Germinal center (tissue), 1 donor: ENCODE measurements at places on chromosomes 2 and 18.

DNA sequence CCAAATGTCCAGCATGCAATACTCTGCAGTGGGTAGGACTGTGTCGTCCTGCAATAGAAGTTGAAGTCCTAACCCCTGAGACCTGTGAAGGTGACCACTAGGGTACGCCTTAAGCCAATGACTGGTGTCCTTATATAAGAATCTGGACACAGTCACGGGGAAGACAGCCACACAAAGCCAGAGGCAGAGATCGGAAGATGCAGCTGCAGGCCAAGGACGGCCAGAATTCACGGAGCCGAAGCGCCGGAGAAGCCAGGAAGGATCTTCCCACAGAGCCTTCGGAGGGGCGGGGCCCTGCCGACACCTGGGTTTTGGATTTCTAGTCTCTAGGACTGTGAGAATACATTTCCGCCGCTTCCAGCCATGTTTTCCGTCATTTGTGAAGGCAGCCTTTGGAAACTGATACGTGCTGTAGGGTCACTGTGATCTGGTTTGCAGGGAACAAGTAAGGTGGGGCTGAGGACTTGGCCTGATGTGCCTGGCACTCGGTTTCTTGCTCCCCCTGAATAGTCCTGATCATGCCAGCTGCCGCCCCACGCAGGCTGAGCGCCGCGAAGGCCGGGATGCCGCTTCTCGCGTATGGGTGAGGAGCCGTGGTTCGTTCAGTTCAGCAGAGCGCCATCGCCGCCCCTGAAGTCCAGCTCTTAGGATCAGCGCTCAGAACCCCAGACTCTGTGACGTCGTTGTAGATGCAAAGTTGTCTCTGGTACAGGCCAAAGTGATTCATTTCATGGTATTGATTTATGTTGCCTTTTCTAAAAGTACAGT, 38.7 kb downstream of the PTGR3 start:
- no peak for DNase-seq

- no peak for DNase-seq
These were observed 75.5 kb upstream of the GATA6 start for GRCh38 chr18:22093731-22094357.

DNA sequence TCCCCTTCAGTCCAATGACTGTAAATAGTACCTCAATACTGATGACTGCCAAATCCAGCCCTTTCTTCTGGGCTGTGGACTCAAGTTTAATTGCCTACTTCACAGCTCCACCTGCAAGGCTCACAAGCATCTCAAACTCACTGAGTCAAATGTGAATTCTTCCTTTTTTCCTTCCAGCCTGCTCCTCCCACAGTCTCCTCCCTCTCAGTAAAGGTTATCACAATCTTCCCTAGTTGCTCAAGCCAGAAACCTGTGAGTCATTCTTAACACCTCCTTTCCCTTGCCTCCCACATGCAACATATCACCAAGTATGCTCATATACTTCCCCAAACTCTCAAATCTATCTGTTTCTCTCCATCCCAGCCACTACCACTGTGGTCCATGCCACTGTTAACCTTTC, 3.7 kb upstream of the MFSD6 start:
- no peak for DNase-seq

DNA sequence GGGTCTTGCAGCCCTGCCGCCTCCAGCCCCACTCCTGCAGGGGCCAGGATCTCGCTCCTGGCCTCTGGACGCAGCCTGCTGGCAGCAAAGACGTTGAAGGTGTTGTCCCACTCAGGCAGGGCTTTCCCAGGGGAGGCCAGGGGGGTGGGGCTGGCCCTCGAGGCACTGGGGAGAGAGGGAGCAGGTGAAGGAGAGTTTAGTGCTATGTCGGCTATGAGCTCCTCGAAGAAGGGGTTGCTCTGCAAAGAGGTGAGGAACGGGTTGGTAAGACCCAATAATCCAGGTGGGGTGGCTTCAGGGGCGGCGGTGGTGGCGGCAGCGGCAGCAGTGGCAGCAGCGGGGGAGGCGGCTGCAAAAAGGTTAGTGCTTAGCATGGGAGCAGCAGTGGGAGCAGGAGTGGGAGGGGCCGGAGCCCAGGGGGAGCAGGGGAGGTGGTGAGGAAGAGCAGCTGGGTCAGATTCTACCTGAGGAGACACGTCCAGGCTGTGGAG, 9.7 kb upstream of the SFXN5 start:
- DNase-seq, result no peak

- DNase-seq, result no peak
These were observed 34.3 kb upstream of the EPHA4 start for GRCh38 chr2:221606424-221606823.

DNA sequence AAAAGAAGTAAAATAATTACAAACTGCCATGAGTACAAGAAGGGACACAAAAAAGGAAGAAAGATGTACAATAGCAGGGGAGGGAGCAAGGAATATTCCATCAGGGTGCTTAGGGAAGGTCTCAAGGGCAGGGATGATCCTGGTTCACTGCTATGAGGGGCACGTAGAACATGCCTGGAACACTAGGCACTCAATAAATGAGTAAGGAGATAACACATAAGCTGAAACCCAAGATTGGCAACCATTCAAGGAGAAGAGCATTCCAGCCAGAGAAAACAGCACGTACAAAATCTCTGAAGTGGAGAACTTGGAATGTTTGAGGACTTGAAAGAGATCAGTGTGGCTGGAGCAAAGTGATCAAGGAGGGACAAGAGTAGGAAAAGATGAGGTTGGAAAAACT, 103.2 kb downstream of the FAM161A start:
- DNase-seq, result no peak

- no peak for DNase-seq
These were observed 362 bp upstream of the PSTPIP2 start for GRCh38 chr18:46072376-46072867.

DNA sequence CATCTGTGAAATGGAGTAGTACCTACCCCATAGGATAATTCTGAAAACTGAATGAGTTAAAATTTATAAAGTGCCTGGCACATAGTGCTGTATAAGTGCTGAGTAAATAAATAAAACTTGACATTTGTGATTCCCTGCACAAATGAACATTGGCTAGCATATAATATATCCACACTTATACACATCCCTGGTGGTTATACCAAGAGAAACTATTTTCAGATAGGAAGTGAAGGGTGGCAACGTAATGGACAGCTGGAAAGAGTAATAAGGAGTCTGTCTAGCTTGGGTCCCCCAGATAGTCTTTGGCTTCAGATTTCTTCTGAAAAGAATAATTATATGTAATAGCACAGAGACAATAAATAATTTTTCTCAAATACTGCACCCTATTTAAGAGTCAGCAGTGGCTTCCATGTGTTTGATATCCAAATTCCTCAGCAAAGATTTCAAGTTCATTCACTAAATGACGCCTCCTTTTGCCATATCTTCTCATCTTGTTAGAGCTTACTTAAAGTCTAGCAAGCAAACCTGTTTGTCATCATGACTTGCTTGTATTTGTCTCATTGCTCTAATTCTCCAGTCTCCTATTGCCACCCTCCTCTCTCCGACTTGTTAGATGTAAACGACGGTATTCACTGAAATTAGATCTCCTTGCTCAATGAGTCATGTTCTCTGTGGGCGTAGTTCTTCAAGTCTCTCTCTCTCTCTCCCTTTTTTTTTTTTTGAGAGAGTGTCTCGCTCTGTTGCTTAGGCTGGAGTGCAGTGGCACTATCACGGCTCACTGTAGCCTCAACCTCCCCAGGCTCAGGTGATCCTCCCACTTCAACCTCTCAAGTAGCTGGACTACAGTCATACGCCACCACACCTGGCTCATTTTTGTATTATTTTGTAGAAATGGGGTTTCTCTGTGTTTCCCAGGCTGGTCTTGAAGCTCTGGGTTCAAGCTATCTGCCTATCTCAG, 8.7 kb upstream of the ADGRF3 start:
- DNase-seq, result no peak
